Pancreas (tissue), 10 donors: ENCODE measurements at places on chromosomes 5 and 9.
A peak's percentile ranks its signal among the peaks of the same experiment; 100 is the strongest.

GRCh38 chr5:136075466-136075891 is 46.7 kb downstream of the TGFBI start:
- no peaks in the 10 kb centered on the region for H3K36me3 ChIP-seq
- no peak overlapping the region for H3K27ac ChIP-seq
- no peaks in the 10 kb centered on the region for H3K4me1 ChIP-seq
- no peak for DNase-seq
- no peak overlapping the region for H3K4me3 ChIP-seq

GRCh38 chr5:98517560-98518366 is 255.7 kb upstream of the RGMB start:
- no peak overlapping the region for H3K27ac ChIP-seq
- no peaks in the 10 kb centered on the region for H3K27me3 ChIP-seq
- H3K4me1 ChIP-seq, result peaks cover 2% of the 10 kb centered on the region
- no peak for DNase-seq

DNA sequence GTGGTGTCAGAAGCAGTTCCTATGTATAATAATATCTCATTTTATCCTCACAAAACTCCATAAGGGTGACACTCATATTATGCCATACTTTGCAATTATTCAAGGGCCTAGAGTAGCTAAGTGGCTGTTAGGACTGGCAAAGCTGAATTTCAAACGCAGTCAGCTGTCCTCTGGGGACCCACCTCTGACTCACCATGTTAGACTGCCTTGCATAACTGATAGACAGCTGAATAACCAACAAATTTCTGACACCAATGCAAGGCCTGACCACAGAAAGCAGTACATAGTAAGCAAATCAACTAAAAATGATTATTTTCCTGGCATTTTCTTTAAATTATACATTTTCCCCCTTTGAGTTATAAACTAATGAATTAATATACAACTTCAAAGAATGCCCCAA is 251.6 kb upstream of the PTGER4 start:
- no peaks in the 10 kb centered on the region for H3K4me1 ChIP-seq
- no peak overlapping the region for H3K4me3 ChIP-seq
- no peak for DNase-seq
- no peaks in the 10 kb centered on the region for H3K27me3 ChIP-seq
- H3K27ac ChIP-seq, result no peak overlapping the region

DNA sequence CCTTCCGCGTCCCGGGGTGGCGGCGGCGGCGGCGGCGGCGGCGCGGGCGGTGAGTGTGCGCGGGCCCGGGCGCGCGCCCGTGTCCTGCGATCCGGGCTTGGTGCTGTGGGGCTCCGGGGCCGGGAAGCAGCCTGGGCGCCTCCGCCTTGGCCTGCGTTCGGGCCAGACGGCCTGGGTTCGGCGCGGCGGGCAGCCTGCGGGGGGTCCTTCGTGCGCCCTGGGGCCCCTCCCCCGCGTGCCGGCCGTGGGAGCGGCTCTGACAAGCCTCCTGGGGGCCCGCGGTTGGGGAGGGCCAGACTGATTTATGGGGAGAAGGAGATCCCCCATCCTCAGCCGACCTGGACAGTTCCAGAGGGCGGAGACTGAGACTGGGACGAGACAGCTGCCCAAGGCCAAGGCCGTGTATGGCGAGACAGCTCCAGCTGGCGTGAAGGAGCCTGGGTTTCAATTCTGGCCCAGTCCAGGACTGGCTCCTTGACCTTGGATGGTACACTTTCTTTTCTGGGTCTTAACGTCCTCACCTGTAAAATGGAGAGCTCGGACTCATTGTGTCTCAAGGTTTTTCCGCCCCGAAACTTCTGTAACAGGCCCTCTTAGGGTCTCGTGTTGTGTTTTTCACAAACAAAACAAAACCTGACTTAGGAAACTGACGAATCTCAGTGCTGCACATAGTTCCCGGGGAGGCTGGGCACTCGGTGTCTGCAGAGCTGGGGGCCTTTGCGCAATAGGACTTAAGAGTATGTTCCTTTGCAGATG is 603 bp downstream of the TMEM268 start:
- H3K4me1 ChIP-seq, result peaks cover 9% of the 10 kb centered on the region
- no peaks in the 10 kb centered on the region for H3K36me3 ChIP-seq
- peak; percentile 61 for DNase-seq
- H3K27ac ChIP-seq, result peak overlapping the region; percentile 59

DNA sequence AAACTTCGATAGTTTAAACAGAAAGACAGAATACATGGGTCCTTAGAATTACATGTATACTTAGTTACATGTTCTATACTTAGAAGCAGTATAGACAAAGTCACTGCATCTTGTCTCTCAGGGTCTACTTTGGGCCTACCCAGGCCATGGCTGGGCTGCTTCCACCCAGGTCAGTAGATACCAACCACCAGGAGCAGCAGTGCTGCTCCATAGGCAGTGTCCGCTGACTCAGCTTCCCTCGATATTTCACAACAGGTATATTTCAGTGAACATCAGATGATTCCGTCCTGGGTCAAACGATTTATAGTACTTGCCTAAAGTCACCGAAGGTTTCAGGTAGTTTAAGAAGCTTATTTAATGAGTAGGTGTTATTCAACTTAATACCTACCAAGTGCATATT is 18.0 kb downstream of the IARS1 start:
- no peak overlapping the region for H3K27ac ChIP-seq
- DNase-seq, result no peak
- H3K4me3 ChIP-seq, result no peak overlapping the region
- no peaks in the 10 kb centered on the region for H3K27me3 ChIP-seq

DNA sequence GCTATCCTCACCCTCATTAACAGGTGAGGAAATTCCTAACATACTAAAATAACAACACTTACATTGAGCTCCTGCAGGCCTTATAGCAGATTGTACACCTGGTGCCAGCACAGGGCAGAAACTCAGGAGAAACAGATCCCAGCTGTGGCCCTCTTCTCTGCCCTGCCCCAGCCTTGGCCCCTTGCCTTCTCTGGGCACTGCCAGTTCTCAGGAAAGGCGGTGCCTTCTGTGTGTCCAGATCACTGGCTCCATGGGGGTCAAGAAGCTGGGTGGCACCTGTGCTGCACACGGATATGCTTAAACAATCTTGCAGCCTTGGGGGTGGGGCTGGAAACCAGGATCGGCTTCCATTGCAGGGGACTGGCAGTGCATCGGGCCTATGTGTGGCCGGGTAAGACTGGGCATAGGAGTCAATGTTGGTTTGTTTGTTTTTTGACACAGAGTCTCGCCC is 19.3 kb downstream of the KYAT1 start:
- H3K4me1 ChIP-seq, result peaks cover 9% of the 10 kb centered on the region
- peak; percentile 83 for DNase-seq
- H3K4me3 ChIP-seq, result no peak overlapping the region
- H3K27ac ChIP-seq, result peak overlapping the region; percentile 25
